Activated naive CD4-positive, alpha-beta T cell treated with Interleukin-2 at 50 U/mL for 16 hours (primary cell): ENCODE measurements at places on chromosomes 5 and 9.

GRCh38 chr5:113171520-113171919, 194.9 kb downstream of the DCP2 start:
- DNase-seq: no peak

DNA sequence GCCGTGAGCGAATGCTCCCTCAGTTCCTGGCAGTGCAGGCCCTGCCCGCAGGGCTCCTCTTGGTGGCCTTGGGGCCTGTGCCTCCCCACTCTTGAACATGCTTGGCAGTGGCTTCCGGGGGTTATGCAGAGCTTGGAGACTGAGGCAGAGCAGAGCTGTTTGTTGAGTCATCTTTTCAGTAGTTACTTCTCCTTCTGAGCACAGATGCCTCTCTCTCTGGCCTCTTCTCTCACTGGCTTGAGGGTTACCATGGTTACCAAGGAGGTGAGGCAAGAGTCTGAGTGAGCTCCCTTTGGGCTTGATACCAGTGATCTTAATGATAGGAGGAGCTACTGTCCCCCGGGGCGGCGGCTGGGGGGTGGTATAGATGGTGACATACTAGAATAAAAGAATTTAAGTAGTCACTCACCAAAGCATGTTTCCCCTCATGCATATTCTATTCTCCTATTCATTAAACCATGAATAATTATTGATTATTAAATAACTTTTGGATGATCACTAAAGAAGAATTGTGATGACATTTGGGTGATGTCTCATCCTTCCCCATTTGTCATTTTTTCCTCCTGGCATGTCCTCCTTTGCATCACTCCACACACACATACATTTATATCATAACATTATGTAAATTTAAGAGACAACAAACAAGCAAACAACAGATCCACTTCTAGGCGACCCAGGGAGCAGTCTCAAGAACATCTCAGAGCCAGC, 111.1 kb downstream of the ARHGAP26 start:
- DNase-seq: no peak

GRCh38 chr9:78904686-78905085, 607.8 kb downstream of the PSAT1 start:
- no peak for DNase-seq

DNA sequence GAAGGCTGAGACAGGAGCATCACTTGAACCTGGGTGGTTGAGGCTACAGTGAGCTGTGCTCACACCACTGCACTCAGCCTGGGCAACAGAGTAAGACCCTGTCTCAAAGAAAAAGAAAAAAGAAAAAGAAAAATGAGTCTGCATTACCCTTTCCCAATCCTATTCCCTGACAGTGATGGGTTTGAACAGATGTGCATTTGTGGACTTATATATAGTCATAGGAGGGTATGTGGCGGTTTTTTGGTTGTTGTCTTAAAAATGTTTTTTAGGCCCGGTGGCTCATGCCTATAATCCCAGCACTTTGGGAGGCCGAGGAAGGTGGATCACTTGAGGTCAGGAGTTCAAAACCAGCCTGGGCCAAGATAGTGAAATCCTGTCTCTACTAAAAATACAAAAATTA, 13.4 kb downstream of the HDHD3 start:
- DNase-seq: no peak

DNA sequence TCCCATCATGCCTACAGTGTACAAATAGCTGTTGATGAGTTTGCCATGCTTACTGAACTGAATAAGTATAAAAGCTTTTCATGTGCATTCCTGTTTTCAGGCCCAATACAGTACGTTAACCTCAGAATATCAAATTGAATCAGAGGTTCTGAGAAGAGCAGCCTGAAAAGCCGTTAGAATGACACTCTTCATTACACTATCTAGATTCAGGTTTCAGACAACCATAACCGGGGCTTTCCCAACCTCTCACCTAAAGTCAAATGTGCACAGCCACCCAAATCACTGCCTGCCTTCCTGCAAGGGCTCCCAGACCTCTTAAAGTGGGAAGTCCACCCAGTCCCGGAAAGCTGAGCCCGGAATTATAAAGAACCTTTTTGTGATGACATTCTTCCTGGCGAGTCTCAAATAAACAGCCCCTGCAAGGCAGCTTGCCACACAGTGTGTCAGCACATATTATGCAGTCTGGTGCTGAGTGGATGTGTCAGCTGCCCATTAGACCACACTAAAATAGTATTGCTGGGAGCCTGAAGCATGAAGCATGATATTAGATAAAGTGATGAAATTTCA, 245.8 kb downstream of the TLE4 start:
- DNase-seq: peak; percentile 2

DNA sequence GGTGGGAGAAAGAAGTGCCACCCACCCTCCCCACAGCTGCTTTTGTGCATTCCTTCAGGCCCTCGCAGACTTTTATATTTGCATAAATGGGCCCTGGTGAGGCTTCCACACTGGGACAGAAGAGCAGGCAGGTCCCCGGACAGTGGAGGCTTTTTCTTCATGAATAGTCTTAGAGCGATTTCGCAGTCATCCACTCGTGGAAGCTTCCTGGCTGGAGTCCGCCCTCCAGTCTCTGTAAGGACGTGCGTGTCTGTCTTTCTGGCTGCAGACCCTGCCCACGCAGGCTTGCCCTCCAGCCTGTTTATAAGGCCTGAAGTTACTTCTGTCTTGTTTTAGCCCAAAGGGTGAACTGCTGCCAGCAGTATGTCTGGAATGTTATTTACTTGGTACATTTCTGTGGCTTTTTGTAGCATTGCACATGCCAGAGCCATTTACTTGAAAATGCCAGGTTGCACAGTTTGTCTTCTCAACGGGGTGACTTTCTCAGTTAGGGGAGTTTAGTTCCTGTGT, 195.7 kb downstream of the AOPEP start:
- DNase-seq: no peak

- no peak for DNase-seq
Observed at GRCh38 chr5:102826629-102827028, 71.5 kb downstream of the PAM start.

DNA sequence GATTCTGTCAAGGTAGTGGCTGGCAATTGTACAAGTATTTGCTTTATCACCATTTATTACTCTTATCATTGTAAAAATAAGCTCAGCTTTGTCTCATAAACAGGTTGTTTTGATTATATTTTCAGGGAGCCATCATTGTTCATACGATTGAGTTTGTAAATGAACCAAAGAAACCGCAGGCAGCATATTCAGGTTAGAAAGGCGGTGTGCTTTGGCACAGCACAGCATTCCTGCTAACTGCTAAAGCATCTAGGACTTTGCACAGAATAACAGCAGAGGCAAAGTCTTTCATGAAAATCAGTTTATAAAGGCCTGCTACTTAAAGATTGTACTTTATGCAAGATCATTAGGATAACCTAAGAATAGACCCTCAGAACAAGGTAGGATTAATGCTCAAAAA, 281.5 kb upstream of the SLC24A2 start:
- no peak for DNase-seq

GRCh38 chr9:70069704-70070103, 26.1 kb downstream of the MAMDC2 start:
- no peak for DNase-seq

DNA sequence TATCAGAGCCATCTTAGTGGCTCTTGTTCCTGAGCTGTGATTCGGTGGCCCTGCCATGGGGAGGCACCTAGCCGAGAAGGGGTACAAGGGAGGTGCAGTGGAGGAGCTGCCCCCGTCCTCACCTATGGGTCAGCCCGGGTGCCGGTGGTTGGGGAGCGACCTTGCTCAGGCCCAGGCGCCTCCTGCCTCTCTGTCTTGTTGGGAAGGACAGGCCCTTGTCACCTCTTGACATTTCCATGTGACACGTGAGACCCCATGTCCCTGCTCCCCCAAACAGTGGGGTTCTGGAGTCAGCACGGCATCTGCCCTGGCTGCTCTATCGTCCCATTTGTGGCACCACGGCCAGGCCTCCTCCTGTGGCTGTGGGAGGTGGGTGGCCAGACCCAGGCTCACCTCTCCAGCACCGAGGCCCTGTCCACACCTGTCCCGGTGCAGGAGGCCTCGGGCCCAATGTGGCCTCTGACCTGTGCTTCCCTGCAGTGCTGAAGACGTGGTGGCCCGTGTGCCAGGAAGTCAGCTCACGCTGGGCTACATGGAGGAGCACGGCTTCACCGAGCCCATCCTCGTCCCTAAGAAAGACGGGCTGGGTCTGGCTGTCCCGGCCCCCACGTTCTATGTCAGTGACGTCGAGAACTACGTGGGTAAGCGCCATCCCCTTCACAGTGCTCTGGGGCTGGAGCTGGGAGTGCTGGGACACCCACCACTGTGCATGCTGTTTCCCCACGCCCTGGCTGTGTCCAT, 68.9 kb downstream of the PHF2 start:
- no peak for DNase-seq

DNA sequence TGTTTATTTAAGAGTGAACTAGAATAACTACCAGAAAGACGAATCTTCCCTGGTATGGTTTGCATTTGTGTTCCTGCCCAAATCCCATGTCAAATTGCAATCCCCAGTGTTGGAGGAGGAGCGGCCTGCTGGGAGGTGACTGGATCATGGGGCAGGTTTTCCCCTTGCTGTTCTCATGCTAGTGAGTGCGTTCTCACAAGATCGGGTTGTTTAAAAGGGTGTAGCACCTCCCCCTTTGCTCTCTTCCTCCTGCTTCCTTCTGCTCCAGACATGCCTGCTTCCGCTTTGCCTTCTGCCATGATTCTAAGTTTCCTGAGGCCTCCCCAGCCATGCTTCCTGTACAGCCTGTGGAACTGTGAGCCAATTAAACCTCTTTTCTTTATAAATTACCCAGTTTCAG, 210.3 kb upstream of the TBC1D2 start:
- DNase-seq: no peak

- no peak for DNase-seq
Observed at GRCh38 chr5:82720213-82721086, 356.7 kb downstream of the TMEM167A start.

DNA sequence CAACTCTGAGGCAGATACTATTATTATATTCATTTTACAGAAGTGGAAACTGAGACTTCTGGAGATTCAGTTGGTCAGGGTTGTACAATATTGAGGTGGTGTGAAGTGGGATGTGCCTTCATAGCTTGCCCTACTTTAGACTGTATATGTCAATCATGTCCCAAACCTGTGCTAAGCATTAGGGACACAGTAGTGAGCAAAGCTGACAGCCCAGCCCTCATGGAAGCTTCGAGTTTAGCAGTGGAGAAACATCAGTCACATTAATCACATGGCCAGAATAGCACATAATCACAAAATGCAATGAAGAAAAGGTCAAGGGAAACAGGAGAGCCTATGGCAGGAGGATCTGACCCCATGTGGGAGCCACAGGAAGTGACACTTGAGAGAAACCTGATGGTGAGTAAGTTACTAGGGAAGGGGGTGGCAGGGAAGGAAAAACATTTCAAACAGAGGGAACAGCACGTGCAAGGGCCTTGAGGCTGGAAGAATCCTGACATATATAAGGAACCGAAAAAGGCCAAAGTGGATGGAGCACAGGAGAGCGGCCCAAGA, 20.5 kb upstream of the RALGPS1 start:
- DNase-seq: no peak

GRCh38 chr5:14266171-14266570, 123.0 kb downstream of the TRIO start:
- DNase-seq: no peak

GRCh38 chr9:86639899-86640379, 285.7 kb upstream of the TUT7 start:
- DNase-seq: no peak

DNA sequence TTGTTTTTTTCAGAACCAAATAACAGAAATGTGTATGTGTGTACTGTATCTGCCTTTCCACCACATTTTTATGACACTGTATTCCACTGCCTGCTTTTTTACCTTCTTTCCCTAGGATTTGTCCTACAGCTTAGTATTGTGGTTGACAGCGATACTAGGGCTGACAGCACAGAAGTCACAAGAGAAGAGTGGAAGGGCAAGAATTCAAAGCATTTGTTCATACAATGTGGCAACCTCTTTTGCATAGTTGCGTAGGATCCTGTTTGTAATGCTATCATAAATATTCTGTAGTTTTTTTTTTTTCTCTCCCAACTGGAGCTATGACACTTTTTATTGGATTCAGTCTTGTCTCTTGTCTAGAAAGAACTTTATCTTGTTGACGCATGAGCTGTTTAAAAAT, 5.6 kb upstream of the BNIP1 start:
- no peak for DNase-seq

GRCh38 chr9:33426843-33427293, 20.5 kb downstream of the AQP3 start:
- peak; percentile 38 for DNase-seq

DNA sequence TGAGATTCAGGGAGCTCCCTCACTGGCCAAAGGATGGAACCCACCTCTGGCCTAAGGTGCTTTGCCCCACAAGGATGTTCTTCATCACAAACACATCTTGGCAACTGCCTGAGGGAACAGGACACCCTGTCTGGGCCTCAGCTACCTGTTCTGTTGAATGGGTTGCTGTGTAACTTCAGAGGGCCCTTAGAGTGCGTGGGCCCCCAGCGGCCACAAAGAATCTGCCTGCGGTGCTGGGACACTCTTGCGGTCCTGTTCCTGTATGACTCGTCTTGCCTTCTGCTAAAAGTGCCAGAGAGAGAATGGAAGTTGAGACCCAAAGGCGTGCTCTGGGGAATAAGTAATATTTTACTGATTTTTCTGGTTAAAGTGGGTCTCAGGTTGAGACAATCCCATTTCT, 14.1 kb upstream of the RPL26L1 start:
- DNase-seq: no peak

GRCh38 chr9:18706648-18707047, 232.7 kb downstream of the ADAMTSL1 start:
- no peak for DNase-seq

DNA sequence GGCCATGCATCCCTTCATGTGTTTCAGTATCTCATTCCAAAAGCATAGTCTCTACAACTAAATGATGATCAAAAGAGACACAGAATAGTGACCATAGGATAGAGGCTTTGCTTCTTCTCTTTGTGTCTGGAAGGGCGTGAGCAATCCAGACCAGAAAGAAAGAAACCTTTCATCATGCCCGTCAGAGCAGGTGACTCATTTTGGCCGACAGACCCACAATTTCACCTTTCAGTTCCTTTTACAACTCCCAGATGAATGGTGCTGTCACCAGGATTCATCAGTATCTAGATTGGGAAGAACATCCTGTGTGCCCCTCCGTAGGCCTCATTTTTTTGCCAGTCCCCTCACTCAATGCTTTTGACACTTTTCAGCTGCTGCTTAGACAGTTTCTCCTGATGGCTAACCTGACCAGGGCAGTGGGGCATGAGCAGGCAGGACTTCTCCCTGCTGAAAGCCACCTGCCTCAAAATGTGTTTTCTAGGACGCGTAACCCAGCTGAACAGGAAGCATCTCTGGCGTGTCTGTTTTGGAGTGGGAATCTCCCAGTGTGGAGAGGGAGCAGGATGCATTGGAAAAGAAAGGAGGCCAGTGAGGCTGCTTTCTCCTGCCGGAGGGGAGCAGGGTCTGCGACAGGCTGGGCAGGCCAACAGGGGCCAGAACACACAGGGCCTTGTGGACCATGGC, 21.2 kb downstream of the ABLIM3 start:
- no peak for DNase-seq
